Stimulated activated CD8-positive, alpha-beta memory T cell treated with anti-CD3 and anti-CD28 coated beads, Interleukin-15, amount 100 ng/mL, for 48 hours (primary cell): ENCODE measurements at places on chromosomes 7 and 10.
A peak's percentile ranks its signal among the peaks of the same experiment; 100 is the strongest.

- DNase-seq, result no peak
Observed at GRCh38 chr10:110798340-110798739, 73.4 kb upstream of the PDCD4 start.

DNA sequence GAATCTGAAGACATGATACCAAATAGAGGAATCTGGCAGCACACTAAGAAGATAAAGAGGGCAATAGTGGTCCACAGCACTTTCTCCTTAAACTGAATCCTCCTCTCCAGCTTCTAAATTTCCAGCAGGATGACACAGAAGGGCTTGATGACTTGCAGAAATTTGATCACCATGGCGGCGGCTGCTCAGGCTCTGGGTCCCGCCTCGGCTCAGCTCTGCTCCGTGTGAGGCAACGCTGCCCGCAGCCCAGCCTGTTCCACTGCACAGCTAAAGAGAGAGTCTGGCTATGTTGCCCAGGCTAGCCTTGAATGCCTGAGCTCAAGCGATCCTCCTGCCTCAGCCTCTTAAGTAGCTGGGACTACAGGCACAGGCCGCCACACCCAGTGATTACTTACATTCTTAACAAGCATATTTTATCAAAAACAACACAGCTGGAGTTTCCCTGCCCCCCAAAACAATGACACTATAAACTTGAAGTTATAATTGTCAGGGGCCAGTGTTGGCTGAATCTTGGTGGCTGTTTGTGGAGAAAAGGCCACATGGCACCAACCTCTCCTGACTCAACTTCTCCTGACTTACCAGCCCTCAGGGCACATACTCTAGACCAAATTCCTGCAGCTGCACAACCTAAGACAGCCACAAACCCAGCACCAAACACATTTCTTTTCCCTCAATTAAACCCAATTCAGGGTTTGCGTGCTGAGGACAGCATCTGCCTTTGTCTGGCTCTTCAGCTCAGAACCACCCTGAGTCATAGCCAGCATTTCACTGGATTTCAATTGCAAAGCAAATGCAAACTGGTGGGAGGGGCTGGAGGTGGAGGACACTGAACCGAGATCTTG, 11.6 kb upstream of the TNPO3 start:
- no peak for DNase-seq

GRCh38 chr7:105934572-105935185, 28.4 kb upstream of the CDHR3 start:
- DNase-seq, result no peak

DNA sequence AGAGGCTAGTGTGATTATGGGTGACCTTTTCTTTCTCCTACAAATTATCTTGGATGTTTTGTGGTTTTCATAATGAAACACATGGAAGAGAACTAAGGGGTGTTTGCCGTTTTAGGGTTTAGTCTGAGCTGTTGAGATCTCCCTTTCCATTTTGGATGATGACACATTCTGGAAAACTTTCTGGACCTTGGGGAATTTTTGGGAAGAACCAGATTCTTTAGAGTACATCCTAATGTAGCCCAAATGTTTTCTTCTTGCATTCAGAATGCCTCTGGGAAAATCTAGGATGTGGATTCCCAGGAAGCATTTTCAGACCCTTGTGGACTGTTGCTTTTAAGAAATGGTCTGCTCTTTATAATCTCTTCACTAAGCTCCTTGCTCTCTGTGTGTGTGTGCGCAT, 165.7 kb downstream of the SORCS3 start:
- no peak for DNase-seq

GRCh38 chr10:114764656-114765055, 56.9 kb upstream of the FHIP2A start:
- DNase-seq, result no peak

DNA sequence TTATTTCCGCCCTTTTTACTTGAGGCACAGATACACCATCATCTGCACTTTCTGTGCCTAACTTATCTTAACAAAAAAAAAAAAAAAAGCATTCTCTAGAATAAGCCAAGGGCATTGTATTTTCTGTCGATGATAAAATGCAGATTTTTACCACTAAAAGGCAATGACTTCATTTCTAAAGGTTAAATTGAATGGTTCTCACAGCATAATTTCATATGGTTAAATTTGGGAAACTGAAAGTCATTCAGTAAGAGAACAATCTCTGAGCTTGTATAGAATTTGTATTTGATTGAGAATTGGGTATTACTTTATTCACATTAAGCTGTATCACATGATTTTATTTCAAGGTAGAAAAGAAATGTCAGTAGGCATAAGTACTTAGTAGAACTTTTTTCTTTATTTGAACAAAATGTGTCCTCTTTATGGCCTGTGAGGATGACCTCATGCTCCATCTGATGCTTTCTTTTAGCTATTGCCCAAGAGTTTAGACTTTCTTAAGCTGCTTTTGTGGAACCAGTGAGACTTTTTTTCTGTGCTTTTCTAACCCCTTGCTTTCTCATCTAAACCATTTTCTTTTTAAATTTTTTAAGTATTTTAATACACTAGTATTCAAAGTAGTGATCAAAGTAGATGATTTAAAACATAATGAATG, 110.3 kb downstream of the LRRC4 start:
- DNase-seq, result no peak

DNA sequence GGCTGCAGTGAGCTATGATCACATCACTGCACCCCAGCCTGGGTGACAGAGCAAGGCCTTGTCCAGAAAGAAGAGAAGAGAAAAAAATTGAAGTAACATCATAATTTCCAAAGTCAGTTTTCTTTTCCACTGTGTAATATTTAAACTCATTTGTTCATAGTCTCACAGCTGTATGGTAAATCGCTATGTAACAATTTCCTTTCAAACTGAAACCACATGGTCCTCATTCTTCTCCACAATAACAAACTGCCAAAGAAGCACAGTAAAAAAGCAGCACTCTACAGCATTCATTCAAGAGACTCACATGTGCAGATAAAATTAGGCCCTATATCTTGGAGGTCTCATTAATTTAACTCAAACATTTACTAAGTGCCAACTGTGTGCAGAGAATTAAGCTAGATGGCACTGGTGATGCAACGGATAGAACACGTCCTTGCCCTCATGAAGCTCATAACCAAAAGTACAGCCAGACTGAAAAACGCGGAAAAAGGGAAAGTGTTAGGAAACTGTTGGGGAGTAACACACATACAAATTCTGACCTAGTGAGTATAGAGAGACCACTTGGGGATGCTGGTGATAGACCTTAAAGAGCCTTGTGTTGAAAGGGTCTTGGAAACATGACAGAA, 174.0 kb upstream of the KCTD7 start:
- no peak for DNase-seq

DNA sequence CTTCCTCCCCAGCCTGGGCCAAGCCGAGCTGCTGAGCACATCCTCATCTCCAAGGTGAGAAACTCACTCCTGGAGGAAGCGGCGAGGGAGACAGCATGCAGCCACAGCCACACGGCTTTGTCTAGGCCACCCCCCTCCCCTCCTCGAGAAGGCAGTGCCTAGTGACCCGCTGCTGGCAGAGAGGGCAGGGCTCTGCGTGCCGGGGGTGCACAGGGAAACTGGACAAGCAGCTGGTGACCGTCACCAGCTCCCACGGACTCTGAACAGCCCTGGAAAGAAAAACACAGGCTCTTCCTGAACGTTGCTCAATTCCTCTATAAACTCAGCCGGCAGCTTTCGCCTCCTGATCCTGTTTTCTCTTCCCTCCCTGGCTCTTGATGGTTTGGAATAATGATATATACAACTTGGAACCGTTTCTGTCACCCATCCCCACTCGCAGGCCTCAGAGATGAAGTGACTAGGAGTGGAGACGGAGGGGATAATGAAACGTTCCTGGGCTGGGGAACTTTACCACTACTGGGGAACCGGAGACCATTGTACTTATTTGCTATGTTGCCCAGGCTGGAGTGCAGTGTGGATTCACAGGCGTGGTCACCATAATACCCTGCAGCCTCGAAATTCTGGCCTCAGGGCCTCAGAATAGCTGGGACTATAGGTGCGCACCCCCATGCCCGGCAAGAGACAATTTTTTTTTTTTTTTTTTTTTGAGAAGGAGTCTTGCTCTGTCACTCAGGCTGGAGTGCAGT, 19.3 kb downstream of the PAPOLB start:
- no peak for DNase-seq

- no peak for DNase-seq
Observed at GRCh38 chr10:118259288-118259906, 82.7 kb downstream of the FAM204A start.

DNA sequence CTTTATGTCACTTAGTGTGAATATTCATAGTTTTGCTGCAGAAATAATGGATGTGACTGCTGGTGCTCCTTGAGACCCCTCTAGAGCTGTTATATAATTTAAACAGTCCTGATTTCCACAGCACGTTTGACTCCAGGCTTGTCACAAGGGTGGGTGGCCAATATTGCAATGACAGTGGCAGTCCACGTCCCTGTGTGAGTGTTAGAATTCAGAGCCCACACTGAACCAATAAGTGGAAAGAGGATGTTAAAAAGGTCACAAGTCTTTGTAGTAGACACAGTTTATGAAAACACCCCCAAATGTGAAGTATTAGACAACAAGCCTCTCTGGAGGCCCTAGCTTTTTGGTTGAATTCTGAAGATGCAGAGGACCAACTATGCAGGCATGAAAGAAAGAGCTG, 2.0 kb downstream of the PPP1R17 start:
- DNase-seq, result no peak

DNA sequence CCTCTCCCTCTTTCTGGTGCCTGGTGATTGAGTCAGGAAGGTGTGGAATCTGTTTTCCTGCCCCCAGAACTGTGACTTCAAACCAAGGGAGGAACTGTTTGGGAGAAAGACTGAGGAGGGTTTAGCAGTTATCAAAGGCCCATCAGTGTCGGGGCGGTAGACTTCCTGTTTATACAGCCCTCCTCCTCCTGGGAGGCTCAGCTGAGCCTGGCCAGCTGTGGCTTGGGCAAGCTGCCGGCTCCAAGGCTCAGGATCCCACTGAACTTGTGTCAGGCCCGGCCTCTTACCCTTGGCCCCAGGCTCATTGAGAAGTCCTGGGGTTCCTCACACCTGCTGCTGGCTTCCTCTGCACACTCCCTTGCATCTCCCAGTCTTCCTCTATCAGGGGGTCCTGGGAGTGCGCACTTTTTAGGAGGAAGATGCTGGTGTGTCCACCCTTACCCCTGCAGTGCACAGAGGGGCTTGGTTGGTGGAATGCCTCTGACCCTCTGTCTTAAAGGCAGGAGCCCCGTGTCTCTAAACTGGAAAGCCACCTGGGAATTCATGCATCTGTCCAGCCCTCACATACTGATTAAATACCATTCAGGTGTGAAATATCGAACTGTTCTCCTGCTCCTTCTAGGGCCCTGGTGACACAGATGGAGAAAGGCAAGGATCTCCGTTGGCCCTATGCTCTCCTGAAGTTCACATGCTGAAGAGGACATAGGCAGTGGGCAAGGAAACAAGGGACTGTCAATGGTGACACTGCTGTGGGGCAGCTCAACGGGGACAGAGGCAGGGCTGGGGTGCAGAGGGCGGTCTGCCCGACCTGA, 32.4 kb downstream of the CXCL12 start:
- DNase-seq, result no peak

- no peak for DNase-seq
Observed at GRCh38 chr7:12722636-12723605, 35.5 kb downstream of the ARL4A start.

DNA sequence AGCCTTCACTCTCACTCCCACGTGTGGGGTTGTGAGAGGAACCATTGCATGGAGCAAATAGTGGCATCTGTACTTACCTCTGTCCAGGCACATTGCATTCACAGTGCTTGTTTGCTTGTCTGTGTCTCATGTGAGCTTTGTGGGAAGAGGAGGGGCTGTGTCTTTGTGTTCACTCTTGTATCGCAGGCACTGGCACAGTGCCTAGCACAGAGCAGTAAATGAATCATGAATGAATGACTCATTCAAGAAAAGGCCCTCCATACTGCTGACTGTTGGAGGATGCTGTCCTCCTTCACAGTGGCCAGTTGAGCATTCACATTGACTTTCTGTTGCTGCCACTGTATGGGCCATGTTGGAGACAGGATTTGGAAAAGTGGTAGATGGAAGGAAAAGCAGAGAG, 125.3 kb downstream of the SORCS3 start:
- no peak for DNase-seq

- no peak for DNase-seq
Observed at GRCh38 chr10:78181381-78182055, 147.9 kb downstream of the RPS24 start.

DNA sequence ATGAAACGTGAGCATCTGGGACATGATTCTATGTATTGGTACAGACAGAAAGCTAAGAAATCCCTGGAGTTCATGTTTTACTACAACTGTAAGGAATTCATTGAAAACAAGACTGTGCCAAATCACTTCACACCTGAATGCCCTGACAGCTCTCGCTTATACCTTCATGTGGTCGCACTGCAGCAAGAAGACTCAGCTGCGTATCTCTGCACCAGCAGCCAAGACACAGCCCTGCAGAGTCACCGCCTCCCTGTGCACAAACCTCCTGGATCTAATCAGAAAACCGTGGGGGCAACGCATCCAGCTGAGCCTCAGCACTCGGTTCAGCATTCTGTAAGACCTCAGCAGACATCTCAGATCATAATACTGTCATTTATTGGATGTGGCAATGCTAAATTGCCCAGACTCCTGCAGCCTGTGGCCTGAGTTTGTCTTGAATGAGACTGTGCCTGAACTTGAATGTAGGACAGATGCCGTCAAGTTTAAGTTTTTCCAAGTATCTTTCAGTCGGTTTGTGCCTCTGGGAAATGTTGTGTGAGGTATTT, 41.5 kb upstream of the PRSS58 start:
- DNase-seq, result no peak

DNA sequence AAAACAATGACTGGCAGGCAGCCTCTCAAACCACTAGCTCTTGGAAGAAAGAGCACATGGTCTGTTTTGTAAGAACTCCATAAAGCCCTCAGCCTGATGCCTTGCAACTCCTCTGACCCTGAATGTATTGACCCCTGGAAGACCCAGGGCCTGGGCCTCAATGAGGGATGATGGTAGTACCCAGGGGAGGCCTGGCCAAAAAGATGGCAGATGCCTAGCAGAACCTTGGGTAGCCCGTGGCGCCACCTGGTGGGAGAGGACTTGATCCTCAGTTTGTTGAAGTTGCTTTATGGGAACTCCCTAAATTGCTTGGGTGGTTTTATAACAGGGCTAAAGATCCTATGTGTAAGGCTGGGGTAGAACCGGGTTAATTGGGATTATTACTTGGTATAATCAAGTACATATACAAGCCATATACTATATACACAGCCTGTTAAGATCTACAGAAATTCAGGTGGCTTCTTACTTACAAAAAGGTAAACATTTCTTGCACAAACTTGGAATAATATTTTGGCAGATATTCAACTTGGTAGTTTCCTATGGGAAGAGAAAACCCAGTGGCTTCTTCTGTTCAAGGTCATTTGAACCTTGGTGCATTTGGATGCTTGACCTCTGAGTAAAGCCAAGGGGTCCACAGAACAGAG, 95.8 kb upstream of the CACUL1 start:
- peak; percentile 62 for DNase-seq

GRCh38 chr7:134966691-134967090, 19.6 kb upstream of the AGBL3 start:
- no peak for DNase-seq
